ENCODE measurements at places on chromosomes 11 and 22.

DNA sequence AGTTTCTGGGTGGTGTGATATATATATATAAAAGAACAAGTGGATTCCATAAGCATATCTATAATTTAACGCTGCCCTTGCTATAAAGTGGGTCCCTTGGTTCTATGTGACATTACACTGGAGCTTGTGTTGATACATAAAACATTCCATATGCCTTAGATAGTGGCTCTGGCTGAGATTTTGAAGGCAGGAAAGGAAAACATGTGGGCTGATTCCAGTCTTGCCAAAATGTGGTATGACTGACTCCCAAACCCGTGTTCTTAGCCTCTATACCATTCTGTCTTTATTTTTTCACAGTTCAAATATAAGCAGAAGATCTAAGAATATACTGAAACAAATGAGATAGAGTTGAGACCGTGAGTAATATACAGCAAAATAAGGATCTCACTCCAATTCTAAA, 522.8 kb upstream of the LRRC4C start:
- no peak for DNase-seq

DNA sequence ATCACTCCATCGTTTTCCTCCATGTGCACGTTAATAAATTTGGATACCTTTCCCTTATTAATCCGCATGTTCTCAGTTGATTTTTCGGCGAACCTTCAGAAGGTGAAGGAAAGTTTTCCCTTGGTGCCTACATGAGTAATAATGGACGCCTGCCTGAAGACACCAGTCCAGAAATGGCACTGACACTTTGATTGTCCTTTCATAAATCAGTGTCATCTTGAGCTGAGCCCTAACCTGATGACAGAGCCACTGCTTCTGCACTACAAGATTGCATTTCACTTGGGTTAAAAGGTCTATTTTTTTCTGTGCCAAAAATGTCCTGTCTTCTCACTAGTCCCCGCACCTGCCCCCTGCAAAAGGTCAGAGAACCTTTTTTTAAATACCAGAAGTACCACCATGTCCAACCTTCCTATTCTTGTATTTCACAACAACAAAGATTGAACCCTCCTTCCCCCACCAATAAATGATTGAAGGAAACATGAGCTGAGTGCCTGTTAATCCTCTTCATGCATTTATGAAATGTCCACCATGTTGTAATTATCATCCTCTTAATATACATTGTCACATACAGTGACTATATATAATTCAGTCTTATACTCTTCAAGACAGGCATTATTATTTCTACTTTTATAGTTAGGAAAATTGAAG, 219.9 kb upstream of the UBASH3B start:
- no peak for DNase-seq

DNA sequence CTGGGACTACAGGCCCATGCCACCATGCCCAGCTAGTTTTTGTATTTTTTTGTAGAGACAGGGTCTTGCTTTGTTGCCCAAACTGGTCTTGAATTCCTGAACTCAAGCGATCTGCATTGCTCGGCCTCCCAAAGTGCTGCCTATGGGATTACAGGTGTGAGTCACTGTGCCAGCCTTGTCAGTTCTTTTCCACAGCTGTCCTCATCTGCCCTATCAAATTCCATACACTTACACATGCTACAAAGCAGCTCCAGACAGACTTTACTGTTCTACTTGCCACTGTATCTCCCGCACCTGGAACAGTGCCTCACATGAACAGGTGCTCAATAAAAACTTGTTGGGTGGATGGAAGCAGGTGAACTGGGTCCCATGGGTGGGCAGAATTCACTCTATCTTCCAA, 8.2 kb downstream of the STX5 start:
- no peak for DNase-seq

DNA sequence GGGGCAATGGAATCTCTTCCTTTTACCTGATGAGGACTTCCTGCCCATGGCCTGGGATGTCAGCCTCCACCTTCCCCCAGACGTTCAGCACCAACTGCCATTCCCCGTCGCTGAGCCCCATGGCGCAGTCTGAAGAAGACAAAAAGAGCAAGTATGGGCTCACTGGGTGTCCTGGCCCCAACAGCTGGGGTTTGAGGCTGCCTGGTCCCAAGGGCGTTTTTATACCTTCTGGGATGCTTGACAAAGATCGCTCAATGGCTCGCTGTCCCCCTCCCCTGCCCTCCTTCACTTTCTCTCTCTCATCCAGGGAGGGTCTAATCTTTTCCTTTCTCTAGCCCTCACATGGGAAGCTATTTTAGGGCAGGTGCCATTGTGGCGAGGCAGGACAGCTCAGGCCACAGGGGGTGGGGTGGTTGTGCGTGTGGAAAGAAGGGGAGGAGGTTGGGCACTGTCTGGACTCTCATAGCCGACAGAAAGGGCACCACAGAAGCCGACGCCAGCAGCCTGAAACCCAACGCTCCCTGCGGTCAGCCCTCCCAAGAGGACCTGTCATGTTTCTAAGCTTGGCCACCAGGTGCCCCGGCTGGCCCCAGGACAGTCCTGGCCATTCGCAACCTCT, at the start of gene MB:
MB (minus strand) TSS at position 193 of the 619 bp plus-strand sequence; CDS start at position 121, 72 bp downstream.
- DNase-seq: no peak

DNA sequence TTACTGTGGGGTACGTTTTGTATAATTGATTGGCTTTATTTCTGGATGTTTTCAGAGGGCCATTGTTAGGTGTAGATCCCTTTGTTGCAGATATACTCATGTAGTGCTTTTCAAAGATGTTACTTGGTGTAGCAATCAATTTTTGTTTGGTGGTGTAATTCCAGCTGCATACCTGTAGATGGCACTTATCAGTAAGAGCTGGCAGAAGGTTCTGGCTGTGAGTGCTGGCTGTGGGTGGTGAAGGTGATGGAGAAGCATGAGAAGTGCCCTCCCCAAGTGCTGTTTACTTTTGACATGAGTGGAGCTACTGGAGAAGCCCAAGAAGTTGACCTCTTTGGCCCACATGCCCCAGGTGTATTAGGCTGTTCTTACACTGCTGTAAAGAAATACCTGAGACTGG, 1074.9 kb downstream of the FAM181B start:
- DNase-seq: peak; percentile 29

GRCh38 chr11:105466582-105467228, 143.2 kb upstream of the GRIA4 start:
- DNase-seq: peak; percentile 29

DNA sequence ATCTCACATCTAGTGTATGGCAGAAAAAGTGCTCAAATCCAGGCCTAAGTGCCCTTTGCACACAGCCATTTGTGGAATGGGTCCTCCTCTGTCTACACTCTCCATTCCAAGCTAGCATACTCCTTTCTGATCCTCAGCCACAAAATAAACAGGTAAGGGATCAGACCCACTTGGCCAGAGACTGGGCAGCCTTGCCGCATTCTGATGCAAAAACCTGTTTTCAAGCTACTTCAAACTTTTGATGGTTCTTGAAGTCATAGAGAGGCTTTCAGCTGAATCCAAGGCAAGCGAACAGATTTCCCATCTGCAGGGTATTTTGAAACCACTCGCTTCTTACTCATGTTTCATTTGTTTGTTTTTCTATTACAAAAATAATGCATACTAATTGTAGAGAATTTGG, 136.6 kb upstream of the NAV2 start:
- DNase-seq: peak; percentile 46

DNA sequence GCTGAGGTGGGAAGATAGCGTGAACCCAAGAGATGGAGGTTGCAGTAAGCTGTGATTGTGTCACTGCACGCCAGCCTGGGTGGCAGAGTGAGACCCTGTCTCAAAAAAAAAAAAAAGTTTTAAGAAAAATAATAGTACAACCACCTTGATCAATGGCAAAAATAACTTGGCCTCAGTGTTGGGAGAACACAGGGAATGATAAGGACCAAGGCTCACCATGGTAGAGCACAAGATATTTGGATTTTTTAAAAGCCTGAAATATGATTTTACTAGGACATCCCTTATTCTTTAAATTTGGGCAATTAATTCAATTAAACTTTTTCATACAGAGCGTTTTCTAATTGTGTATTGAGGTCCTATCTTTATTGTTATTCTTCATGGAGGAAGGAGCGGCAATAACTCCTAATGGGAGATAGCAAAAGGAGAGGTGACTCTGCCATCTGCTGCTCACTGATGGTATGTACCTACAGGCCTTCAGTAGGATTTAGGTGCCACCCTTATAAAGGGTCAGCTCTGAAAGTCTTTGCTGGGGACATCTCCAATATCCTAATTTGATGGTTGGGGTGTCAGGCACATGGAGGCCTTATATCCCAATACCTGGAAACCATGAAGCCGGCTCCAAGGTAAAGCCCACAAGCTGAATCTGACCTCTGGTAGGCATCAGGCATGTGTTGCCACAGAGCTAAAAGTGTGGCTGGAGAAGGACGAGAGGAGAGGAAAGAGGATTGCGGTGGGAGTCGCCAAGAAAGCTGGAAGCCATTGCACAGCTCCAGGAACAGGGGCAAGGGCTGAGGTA, 21.9 kb upstream of the POLD3 start:
- peak; percentile 52 for DNase-seq

GRCh38 chr11:107696140-107696539, 15.7 kb downstream of the SLN start:
- peak; percentile 95 for DNase-seq

GRCh38 chr11:80727315-80727714, 1286.5 kb upstream of the TENM4 start:
- peak; percentile 13 for DNase-seq

DNA sequence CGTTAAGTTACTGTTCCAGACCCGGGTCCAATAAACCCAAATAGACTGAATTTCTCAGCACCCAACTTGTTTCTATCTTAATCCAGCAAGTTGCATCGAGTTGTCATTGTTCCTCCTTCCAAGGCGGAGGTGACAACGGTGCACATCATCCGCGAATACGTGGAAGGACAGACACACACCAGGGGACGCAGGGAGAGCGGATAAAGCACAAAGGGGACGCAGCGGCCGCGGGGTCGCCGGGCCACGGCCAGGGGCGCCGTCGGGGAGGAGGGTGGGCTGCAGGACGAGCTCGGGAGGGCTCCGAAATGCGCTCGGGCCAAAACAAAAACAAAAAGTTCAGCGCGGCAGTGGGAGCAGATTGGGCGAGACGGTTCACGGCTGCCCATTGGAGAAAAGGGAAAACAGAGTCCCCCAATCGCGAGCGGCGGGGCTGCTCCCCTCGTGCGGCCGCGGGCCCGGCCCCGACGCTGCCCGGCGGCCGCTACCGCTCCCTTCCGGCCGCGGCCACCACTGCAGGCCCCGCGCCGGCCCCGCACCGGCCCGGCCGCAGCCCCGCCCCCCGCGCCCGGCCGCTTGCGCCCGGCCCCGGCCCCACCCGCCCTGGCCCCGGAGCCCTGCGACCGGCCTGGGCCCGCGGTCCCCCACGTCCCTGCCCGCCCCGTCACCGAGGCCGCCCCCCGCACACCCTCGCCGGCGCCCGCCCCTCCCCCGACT, 518 bp downstream of the KMT5B start:
- peak; percentile 68 for DNase-seq

GRCh38 chr22:27725661-27726060, 75.9 kb downstream of the MN1 start:
- DNase-seq: no peak

- no peak for DNase-seq
Observed at GRCh38 chr11:124876818-124877630, 11.8 kb downstream of the ROBO3 start.

- no peak for DNase-seq
Observed at GRCh38 chr11:116173941-116174911, 598.6 kb downstream of the BUD13 start.

DNA sequence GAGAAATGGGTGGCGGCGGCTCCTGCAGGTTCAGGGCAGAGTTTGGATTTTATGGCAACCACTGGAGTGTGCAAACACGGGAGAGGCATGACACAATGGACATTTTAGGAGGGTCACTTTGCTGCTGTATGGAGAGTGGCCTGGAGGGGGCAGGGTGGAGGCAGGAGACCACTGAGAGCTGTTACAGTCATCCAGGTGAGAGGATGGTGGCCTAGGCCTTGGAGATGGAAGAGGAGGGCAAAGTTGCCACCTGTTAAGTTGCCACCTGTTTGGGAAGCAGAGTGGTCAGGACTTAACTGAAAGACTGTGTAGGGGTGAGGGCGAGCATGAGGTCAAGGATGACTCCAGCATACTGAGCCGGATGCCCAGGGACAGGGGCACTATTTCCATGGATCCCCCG, 2.3 kb upstream of the RAD9A start:
- DNase-seq: no peak

DNA sequence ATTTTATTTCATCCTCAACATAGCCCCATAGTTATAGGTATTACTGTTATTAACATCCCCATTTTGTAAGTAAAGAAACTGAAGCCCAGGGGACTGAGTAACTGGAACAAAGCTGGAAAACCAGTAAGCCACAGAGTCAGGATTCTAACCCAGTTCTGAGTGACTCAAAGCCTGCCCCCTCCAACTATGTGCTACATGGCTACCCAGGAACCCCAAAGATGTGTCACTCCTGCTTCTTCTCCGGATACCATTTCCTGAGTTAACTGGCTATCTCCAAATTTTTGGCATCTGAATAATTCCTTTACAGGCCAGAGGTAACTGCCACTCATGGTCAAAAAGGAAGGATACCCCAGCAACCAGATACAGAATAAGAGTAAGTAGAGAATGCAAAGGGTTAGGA, 43.6 kb downstream of the TENM4 start:
- DNase-seq: peak; percentile 73

- DNase-seq: no peak
Observed at GRCh38 chr11:117836077-117836960, 11.8 kb upstream of the FXYD2 start.

- DNase-seq: peak; percentile 40
Observed at GRCh38 chr11:103091064-103091800, 728 bp downstream of the DCUN1D5 start.

DNA sequence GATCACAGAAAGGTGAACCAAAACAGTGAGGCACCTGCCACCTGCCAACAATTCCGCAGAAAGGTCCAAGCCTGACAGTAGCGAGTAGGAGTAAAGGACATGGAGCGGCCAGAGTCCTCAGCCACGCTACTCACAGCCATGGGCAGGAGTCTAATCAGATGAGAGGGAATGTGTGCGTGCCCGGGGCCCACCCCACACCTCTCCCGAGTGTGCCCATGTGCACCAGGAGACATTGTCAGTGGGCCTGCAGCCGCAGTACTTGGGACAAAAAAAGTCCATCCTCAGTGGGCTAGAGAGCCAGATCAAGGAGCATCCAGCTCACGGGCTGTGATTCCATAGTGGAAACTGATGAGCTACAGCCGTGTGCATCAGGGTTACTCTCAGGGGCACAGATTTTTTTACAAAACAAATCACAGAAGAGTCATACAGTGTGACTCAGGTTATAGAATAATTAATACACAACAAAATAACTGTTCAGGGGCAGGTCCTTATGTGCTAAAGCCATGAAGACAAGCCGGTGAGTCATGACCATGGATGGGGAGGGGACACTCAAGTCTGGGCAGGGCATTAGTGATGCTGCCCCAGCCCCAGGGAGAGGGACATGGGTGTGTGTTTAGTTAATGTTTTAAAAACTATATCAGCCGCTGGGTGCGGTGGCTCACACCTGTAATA, 12.0 kb downstream of the SART1 start:
- DNase-seq: peak; percentile 78

Data from fibroblast of mammary gland (primary cell).